Kidney capillary endothelial cell (primary cell): ENCODE measurements at places on chromosomes 2 and 18.

- no peak for DNase-seq
These were observed 44.3 kb downstream of the SNRPD1 start for GRCh38 chr18:21656402-21656801.

- peak; percentile 98 for DNase-seq
These were observed 150.8 kb downstream of the ANKRD44 start for GRCh38 chr2:197159661-197160211.

DNA sequence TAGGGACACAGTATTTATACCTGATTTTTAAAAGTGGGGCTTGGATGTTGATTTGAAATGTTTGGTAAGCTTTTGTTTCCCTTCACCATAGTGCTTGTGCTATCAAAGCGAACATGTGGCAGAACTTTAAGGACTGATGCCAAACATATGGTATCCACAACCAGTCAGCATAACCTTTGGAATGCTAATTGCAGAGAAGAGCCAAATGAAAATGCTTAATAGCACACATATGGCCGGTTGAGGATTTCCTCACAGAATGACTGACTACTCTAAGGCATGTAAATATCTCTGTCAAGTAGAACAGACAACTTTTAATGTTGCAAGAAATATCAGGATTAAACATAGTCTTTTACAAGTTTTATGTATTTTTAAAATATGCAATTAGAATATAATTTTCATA lies 120.9 kb upstream of the COL3A1 start:
- no peak for DNase-seq

DNA sequence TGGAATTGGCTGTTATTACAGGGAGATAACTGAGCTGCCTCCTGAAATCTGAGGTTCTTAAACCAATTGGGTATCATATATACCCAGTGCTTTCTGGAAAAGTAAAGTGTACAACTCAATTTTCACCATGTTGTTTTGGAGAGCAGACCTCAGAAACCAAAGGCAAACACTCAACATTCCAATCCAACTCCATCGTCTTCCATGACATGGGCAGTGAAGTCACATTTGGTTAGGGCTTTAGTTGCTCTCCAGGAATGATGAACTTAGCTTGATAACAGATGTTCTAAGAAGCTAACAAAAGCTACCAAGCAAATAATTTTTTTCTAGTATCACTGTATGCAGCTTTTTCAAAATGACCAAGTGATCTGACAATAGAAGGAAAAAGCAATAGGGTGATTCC lies 107.0 kb upstream of the SLC35G4 start:
- DNase-seq = no peak

DNA sequence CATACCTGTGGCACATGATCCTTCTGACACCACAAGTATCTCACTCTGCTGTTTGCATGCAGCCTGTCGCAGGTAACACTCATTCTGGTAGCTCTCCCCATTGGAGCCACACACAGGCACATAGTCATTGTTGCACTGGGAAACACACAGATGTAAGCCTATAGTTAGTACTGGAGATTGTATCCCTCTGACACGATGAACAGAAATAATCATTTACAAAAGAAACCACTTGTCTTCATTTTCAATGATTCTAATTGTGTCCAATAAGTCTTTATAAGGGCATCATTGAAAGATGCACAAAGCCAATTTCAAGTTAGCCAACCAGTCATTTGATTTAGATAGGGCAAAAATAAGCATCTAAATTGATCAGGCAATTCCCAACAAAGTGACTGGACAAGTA lies 10.4 kb downstream of the TMEFF2 start:
- no peak for DNase-seq
